ENCODE measurements at places on chromosomes 12 and 14.

GRCh38 chr14:35818346-35819115 lies 7.6 kb upstream of the BRMS1L start:
- DNase-seq = no peak

GRCh38 chr14:32588448-32589320 lies 259.6 kb downstream of the AKAP6 start:
- DNase-seq = no peak

DNA sequence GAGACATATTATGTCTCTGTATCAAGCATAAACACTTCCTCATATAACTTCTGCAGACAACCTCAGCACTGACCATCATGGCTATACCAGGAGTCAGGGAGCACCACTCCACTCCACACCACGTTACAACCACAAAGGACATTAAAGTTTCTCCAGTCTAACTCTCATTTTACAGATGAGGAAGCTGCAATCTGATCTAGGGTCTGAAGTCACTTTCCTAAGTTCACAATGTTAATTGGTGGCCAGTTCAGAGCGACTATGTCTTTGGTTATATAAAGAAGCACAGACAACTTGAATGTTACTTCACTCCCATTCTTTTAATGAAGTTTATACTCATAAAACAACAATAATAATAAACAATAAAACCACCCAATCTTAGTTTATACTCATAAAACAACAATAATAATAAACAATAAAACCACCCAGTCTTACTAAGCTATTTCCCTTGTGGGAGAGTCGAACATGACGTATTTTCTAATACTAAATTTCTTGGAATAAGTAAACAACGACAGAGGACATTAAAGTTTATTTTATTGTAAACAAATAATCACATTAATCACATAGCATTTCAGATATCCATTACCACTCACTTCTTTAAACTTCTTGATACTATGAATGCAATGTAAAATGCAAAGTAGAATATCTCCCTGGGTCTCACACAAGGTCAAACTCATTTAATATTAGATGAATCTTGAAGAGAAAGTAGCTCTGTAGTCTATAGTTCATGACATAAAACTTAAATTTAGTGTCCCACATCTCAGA lies 72.4 kb upstream of the SSTR1 start:
- DNase-seq = no peak

DNA sequence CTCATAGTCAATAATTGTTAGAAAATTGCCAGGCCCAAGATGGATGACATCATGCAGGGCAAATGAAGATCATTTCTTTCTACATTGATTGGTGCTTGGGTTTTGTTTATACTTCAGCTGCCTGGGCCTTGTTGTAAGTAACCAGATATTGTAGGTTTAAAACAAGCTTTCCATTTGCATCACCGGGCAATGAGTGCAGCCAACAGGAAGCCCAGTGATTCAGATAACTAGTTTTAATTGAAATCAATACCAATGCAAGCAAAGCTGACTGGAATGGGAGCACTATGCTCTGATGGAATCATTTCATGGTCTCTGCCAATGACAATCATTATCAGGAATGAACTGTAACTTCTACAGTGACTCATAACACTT lies 279.3 kb downstream of the DUSP6 start:
- DNase-seq = no peak

- no peak for DNase-seq
These were observed 177.7 kb upstream of the FRMD6 start for GRCh38 chr14:51473808-51474565.

DNA sequence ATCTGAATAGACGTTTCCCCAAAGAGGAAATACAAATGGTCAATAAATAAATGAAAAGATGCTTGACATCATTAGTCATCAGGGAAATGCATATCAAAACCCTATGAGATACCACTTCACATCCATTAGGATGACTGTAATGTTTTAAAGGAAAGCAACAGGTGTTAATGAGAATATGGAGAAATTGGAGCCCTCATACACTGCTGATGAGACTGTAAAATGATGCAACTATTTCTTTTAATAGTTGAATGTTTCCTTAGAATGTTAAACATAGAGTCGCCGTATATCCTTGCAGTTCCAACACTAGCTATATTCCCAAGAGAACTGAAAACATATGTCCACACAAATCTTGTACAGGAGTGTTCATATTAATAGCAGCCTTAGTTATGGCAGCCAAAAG lies 133.2 kb downstream of the SLC38A4 start:
- DNase-seq = no peak

DNA sequence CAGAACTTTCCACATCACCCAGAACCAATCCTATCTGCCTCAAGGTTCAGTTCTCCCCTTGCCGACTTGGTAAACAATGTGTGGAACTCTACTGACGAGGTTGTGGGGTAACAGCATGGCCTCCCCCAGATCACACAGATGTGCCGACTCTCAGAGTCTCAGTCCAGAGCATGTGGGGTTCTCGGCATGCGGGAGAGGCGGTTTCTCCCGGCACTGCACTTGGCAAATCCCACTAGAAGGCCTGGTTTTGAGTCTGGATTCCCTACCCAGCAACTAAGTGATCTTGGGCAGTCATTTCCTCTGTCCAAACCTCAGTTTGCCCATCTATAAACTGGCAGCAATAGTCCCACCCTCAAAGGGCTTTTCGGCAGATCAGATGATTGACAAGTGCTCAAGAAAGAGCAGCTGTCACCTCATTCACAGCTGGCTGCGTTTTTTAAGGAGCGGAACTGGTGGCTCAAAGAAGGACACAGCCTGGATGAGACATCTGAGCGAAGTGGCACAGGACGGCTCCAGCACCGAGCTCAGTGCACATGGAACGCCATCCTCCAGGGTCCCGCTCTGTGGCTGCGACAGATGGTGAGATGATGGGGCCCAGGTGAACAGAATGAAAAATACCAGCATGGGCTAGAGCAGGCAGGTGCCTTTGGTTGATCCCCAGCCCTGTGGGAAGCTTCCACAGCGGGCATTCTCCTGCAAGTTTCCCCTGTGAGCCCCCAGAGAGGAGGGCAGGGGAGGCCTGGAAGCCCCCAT lies 7.3 kb downstream of the TESC start:
- no peak for DNase-seq

DNA sequence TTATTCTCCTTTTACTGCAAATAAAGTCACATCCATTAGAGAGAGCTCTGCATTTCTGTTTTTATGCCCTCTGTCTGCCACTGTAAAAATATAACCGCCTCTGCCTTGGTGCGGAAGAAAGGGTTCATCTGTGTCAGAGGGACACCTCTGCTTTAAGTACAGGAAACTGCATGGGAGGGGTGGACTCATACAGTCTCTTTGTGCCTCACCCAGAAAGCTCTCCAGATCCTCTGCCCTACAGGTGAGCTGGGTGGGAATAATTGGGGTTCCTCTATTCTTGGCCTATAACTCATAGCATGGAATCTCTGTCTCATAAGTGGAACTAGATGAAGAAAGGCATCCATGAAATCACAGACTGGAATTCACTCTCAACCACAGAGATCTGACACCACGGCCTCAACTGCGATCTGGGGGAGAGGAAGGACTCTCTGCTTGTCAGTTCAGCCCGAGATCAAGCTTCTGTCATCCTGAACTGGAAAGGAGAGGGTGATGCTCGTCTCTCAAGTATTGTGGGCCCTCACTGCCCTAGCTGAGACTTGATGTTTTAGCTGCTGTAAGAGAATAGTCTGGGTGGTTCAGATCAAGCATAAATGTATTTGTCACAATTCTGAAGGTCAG lies 702.3 kb downstream of the TMEM121 start:
- no peak for DNase-seq

- peak; percentile 43 for DNase-seq
These were observed 7.7 kb upstream of the TMEM132D start for GRCh38 chr12:129911428-129912049.

- peak; percentile 93 for DNase-seq
These were observed at the start of gene DNAL1 for GRCh38 chr14:73644531-73645247. TSS of gene DNAL1 (plus strand) at chr14:73644986. CDS start at chr14:73645040, 54 bp downstream.

- DNase-seq = no peak
These were observed 30.8 kb downstream of the XRCC3 start for GRCh38 chr14:103684471-103684870.

DNA sequence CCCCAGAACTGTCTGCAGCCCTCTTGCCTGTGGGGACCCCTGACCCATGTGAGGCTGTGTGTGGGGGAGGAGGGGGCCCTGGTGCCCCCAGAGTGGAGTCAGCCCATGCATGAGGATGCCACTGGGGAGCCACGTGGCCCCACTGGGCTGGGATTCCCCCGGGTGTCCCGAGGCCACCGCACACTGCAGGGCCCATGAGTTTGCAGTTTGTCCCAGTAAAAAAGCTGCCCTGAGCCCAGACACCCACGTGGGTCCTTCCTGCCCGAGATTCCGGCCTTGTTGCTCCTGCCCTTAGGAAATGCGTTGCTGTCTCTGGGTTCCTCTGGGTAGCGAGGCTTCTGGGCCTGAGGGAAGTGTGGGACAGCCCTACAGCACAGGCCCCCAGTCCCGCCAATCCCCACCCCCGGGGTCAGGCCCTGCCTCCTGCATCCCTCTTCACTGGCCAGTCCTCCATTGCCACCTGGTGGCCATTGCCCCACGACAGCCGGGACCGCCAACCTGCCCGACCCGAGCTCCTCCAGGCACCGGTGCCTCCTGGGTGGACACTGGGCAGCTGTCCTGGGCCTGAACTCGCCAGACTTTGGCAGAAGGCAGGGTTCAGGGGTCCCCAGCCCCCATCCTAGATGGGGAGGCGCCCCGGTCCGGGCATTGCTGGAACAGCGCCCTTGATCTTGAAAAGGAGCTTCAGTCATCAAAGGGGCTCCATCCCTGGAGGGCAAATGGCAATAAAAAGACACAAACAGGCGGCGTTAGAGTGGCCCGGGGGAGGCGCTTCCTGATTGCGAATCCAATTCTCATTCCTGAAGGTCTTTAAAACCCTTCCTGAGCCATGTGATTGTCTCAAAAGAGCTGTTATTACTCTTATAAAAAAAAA lies 15.6 kb upstream of the C14orf180 start:
- peak; percentile 89 for DNase-seq

GRCh38 chr14:83290447-83290846 lies 1756.8 kb upstream of the SEL1L start:
- no peak for DNase-seq

GRCh38 chr14:65002586-65003210 lies 16.0 kb downstream of the FNTB start:
- no peak for DNase-seq

DNA sequence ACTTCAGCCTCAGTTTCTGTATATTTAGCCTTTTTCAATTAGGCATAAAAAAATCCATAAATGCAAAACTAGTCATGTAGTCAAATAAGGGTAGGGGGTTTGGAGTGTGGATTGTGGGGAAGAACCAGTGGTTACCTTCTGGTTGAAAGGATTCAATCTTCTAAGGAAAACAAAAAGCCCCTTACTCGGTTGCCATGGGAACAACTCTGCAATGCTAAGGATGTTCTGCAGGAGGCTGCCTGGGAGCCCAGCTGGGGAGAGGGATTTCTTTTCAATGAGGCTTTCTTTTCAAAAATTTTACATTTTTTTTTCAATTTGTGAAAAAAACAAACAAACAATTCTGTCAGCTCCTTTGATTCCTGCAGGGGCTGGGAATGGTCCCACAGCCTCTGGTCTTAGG lies 67.2 kb downstream of the SLC8A3 start:
- no peak for DNase-seq

GRCh38 chr14:21528381-21529348 lies 2.5 kb upstream of the SALL2 start:
- DNase-seq = no peak

- DNase-seq = no peak
These were observed 193.0 kb upstream of the LMNTD1 start for GRCh38 chr12:25746131-25746530.

DNA sequence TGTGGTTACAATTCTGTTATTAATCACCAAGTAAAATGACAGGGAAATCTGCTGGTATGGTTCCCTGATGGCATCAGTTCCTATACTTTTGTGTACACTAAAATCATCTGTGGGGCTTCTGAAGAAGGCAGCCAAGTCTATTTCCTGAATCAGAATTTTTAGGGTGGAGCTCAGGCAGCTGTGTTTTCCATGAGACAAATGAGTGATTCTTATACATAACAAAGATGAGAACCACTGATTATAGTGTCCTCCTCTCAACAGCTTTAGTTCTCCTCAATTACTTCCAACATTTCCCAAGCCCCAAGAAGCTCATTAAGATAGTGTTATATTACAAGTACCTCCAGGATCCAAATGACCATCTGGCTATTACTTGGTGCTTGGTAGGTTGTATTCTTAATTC lies 64.5 kb upstream of the USP44 start:
- no peak for DNase-seq

DNA sequence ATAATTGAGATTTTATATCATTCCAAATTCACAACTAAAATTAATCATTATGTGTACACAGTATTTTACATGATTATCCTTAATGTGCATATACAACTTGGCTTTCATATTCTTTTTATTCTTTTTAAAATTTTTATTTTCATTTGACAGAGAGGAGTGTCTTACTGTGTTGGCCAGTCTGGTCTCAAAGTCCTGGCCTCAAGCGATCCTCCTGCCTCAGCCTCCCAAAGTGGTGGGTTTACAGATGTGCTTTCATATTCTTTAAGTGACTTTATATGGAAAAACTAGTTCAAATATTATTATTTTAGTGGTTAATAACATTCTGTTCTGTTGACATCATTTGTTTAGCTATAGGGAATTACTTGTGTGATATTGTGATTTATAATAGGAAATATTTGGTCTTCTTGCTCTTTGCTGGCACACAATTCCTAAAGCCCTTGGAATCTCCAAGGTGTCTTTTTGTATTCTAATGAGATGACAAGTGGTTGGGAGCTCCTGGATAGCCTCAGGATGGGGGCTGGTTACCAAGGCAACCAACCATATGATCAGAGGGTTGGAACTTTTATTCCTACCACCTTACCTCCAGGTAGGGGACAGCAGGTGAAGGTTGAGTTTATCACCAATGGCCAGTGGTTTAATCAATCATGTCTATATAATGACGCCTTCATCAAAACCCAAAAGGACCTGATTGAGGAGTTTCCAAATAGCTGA lies 16.0 kb upstream of the ZNF410 start:
- no peak for DNase-seq

DNA sequence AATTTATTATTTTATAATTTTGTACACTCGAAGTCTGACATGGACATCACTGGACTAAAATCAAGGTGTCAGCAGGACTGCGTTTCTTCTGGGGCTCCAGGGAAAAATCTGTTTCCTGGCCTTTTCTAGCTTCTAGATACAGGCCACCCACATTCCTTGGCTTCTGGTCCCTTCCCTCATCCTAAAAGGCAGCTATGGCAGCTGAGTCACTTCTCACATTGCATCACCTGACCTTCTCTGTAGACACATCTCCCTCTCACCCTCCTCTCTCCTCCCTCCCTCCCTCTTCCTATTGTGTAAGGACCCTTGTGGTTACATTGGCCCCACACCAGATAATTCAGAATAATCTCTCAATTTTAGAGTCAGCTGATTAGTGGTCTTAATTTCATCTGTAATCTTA lies 92.4 kb downstream of the RPS6KA5 start:
- DNase-seq = no peak

DNA sequence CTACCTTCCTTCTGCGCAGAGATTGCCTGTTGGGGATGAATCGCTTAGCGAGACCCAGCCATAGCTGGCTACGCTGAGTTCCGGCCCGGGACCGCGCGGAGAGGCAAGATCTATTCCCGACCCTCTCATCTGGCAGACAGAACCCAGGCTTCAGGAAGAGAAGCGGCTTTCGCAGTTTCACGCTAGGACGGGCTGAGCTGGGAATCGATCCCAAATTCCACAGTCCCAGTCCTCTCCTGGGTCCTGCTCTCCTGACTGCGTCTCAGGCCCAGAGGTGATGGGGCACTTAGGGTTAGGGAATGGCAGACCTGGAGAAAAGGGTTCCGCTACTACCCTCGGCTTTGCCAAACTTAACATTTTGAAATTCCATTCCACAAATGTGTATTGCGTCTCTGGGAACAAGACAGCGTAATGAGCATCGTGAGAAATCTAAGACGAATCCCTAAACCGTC lies 2.8 kb downstream of the PTPN21 start:
- no peak for DNase-seq
